Type B pancreatic cell (in vitro differentiated cells): ENCODE measurements at places on chromosomes 7 and 10.

- no peaks in the 10 kb centered on the region for H3K27me3 ChIP-seq
- DNase-seq = no peak
- peak overlapping the region; percentile 85 for H3K27ac ChIP-seq
- H3K4me1 ChIP-seq = peaks cover 34% of the 10 kb centered on the region
These were observed 1.4 kb upstream of the SVIL start for GRCh38 chr10:29636178-29636577.

GRCh38 chr10:106714734-106715555 is 449.6 kb downstream of the SORCS1 start:
- H3K4me1 ChIP-seq = peaks cover 4% of the 10 kb centered on the region
- H3K27ac ChIP-seq = no peak overlapping the region
- H3K27me3 ChIP-seq = peaks cover 10% of the 10 kb centered on the region
- H3K36me3 ChIP-seq = no peaks in the 10 kb centered on the region

- no peak overlapping the region for H3K27ac ChIP-seq
- DNase-seq = no peak
- H3K4me1 ChIP-seq = peaks cover 16% of the 10 kb centered on the region
- no peaks in the 10 kb centered on the region for H3K36me3 ChIP-seq
- H3K27me3 ChIP-seq = no peaks in the 10 kb centered on the region
These were observed 13.3 kb upstream of the ARHGAP21 start for GRCh38 chr10:24737001-24737400.

DNA sequence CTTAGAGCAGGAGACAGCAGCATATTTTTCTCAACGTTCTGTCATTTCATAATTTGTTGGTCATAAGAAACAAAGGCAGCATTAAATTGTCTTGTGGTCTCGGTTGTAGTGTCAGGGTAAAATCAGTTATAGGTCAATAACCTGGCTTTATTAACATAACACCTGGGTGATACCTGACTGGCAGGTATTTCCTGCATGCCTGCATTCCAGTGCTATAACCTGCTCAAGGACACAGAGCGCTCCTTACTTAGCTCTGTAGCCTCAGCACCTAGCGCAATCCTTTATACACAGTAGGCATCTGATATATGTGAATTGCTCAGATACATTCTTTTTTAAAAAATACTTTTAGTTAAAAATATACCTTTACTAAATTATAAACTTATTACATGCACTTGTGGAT is 38.9 kb upstream of the PRKG1 start:
- no peaks in the 10 kb centered on the region for H3K36me3 ChIP-seq
- no peak for DNase-seq
- H3K4me3 ChIP-seq = no peak overlapping the region
- no peak overlapping the region for H3K27ac ChIP-seq

- no peak overlapping the region for H3K27ac ChIP-seq
- H3K27me3 ChIP-seq = no peaks in the 10 kb centered on the region
- peaks cover 13% of the 10 kb centered on the region for H3K4me1 ChIP-seq
- no peak for DNase-seq
- H3K4me3 ChIP-seq = no peak overlapping the region
These were observed 175.3 kb upstream of the BET1 start for GRCh38 chr7:94179466-94179865.

GRCh38 chr10:84293574-84294016 is 34.8 kb upstream of the CCSER2 start:
- H3K4me1 ChIP-seq = no peaks in the 10 kb centered on the region
- no peak for DNase-seq
- H3K4me3 ChIP-seq = no peak overlapping the region

DNA sequence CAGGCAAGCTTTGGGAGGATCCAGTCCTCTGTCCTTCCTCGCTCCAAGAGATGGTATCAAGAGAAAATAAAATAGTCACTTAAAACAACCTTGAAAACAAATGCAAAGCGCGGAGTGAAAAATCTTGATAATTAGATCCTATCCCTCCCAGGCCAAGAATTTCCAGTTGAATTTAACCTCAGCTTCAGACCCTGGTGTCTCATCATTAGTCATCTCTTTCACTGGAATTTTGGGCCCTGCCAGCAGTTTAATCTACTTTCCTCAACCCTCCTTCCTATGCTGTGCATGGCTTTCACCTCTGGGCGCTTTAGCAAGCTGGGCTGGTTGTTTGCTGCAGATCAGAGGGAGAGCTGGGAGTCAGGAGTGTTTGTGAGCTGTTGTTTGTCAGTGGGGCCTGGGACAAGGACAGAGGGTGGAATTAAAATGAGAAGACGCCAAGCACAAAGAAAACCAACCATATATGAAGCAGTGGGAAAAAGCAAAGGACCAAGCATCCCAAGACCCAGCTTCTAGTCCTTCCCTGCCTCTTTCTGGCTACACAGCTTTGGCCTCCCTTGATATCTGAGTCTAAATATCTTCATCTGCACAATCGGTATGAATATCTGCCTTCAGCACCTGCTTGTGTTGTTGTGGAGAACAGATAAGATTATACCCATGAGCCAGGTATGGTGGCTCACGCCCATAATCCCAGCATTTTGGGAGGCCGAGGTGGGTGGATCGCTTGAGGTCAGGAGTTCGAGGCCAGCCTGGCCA is 13.5 kb downstream of the MYOF start:
- no peak overlapping the region for H3K4me3 ChIP-seq
- DNase-seq = no peak
- peak overlapping the region; percentile 84 for H3K27ac ChIP-seq
- no peaks in the 10 kb centered on the region for H3K27me3 ChIP-seq
- H3K36me3 ChIP-seq = peaks cover 5% of the 10 kb centered on the region
- H3K4me1 ChIP-seq = peaks cover 29% of the 10 kb centered on the region

GRCh38 chr7:157274991-157275427 is 61.8 kb upstream of the DNAJB6 start:
- no peak overlapping the region for H3K27ac ChIP-seq
- no peak overlapping the region for H3K4me3 ChIP-seq
- H3K4me1 ChIP-seq = peaks cover 16% of the 10 kb centered on the region
- H3K36me3 ChIP-seq = peaks cover 5% of the 10 kb centered on the region
- no peaks in the 10 kb centered on the region for H3K27me3 ChIP-seq

GRCh38 chr10:69278446-69278963 is at the start of gene HK1:
Gene HK1, plus strand, starts transcription at chr10:69278496.
- no peak within 1 kb of the TSS for H3K4me3 ChIP-seq
- H3K27ac ChIP-seq = peak within 1 kb of the TSS; percentile 12
- no peak for DNase-seq
- H3K4me1 ChIP-seq = peaks cover 9% of the 10 kb centered on the region
- H3K27me3 ChIP-seq = peaks cover 6% of the 10 kb centered on the region

DNA sequence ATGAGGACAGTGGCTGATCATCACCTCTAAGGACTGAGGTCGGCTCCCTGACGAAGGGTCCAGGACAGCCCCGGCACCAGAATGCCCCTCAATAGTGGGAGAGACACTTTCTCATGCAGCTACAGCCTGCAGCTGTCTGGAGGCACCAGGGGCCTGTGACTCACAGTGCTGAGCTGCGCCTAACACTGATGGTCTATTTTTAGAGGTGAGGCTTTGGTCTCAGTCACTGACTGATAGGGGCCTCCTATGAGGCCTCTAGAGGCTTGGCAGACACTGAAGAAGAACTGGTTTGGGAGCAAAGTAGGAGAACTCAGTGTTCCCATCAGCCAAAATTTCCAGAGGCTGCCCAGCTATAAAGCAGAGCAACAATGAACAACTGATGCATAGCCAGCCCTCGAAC is 130.1 kb downstream of the COBL start:
- no peak overlapping the region for H3K27ac ChIP-seq
- H3K4me1 ChIP-seq = peaks cover under 1% of the 10 kb centered on the region
- no peaks in the 10 kb centered on the region for H3K36me3 ChIP-seq
- H3K27me3 ChIP-seq = no peaks in the 10 kb centered on the region
- DNase-seq = no peak

- peaks cover 17% of the 10 kb centered on the region for H3K4me1 ChIP-seq
- no peaks in the 10 kb centered on the region for H3K27me3 ChIP-seq
- peak overlapping the region; percentile 94 for H3K27ac ChIP-seq
- DNase-seq = no peak
- H3K4me3 ChIP-seq = peak overlapping the region; percentile 74
- H3K36me3 ChIP-seq = no peaks in the 10 kb centered on the region
These were observed 134.3 kb upstream of the TNRC18 start for GRCh38 chr7:5557920-5558401.

DNA sequence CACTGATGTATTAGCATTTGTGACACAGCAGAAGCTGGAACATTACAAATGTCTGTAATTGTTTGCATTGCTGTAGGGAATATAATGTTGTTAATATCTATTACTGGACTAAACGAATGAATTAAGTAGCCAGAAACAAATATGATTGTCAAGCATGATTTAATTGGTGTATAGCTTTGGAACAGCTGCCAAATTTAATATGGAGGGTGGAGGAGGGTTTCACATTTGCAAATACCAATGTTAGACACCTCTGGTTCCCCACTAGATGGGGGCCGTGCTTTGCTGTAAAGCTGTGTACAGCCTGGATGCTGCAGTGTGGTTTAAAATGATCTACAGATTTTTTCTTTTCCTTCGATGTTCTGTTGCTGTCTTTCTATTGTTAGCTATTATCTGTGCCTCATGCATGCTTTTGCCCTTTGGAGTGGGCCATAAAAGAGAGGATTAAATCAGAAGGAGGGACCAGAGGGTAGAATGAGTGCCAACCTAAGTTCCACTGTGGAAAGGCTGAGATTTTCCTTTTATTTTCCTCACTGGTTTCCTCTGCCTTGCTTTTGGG is 23.1 kb downstream of the DNAJB9 start:
- no peaks in the 10 kb centered on the region for H3K27me3 ChIP-seq
- no peak for DNase-seq
- peaks cover 4% of the 10 kb centered on the region for H3K4me1 ChIP-seq
- H3K4me3 ChIP-seq = no peak overlapping the region
- no peaks in the 10 kb centered on the region for H3K36me3 ChIP-seq

- H3K27me3 ChIP-seq = peaks cover 15% of the 10 kb centered on the region
- no peak overlapping the region for H3K27ac ChIP-seq
- H3K4me1 ChIP-seq = peaks cover 9% of the 10 kb centered on the region
- DNase-seq = peak; percentile 66
- H3K36me3 ChIP-seq = no peaks in the 10 kb centered on the region
These were observed 125.2 kb upstream of the RET start for GRCh38 chr10:42951486-42952251.

DNA sequence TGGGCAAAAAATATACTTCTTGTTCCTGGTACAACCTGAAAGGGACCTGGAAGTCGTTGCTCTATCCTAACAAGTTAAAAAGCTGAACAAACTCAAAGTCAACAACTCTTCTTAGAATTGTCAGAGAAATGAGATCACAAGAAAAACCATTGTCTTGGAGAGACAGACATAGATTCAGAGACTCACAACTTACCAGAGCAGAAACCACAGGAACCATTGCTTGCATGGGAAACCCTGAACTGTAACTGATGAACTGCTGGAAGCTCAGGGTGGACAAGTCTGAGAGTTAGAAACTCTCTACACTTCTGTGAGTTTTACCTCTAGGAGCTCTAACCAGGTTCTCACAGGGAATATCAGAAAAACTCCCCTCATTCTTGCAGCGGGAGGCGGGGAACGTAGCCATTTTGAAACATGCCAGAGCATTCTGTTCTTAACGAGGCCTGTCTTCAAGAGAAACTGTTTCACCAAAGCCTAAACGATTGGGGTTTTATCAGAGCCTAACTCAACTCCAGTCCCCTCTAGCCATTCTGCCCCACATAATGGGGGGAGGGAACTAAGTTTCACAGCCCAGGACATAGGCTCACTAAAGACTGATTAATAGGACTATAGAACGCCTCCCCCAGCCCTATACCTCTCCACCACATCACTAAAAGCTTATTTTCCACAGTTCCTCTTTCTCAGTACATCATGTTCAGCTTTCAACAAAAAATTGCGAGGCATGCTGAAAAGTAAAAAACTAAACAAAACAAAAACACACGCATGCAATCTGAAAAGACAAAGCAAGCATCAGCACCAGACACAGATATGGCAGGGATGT is 12.0 kb upstream of the GSDME start:
- no peak overlapping the region for H3K4me3 ChIP-seq
- DNase-seq = no peak
- no peaks in the 10 kb centered on the region for H3K27me3 ChIP-seq
- H3K36me3 ChIP-seq = no peaks in the 10 kb centered on the region

- H3K4me3 ChIP-seq = no peak overlapping the region
- no peaks in the 10 kb centered on the region for H3K36me3 ChIP-seq
- DNase-seq = no peak
- no peak overlapping the region for H3K27ac ChIP-seq
- H3K4me1 ChIP-seq = peaks cover 54% of the 10 kb centered on the region
These were observed 80.7 kb downstream of the FZD1 start for GRCh38 chr7:91344911-91345310.

GRCh38 chr7:50730446-50731400 is 52.0 kb downstream of the GRB10 start:
- H3K27me3 ChIP-seq = no peaks in the 10 kb centered on the region
- H3K4me1 ChIP-seq = no peaks in the 10 kb centered on the region
- peaks cover 4% of the 10 kb centered on the region for H3K36me3 ChIP-seq
- no peak overlapping the region for H3K27ac ChIP-seq
- no peak overlapping the region for H3K4me3 ChIP-seq
- no peak for DNase-seq

DNA sequence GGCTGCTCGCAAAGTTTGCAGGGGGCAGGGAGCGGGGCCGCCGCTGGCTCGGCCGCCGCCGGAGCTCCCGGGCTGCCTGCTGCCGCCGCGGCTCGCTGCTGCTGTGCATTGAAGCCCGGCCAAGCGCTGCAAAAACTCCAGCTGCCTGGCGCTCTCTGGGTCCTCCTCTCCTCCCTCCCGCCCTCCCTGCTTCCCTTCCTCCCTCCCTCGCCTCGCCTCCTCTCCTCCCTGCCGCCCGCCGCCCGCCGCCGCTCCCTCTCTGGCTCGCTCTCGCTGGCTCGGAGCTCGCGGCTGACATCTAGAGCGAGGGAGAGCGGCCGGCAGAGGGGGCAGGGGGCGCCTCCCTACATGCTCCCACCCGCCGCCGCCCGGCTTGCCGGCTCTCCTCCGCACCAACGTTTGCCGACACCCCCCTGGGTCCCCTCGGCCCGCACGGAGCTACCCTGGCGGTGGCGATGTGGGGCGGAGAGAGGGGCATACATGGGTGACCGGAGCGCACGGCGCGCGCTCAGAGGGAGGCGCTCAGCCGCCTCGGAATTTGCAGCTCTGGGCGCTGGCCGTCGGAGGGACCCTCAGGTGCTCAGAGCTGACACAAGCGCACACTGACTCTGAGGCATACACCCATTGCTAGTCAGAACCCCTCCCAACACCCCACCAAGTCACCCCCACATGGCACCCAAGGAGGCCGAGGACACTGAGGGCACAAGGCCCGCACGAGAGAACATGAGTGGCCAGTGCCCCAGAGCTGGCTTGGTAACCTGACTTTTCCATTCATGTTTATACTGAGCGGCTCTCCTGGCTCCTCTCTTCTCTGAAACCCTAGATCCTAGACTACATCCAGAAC is 1.2 kb upstream of the PLXNA4 start:
- no peak overlapping the region for H3K27ac ChIP-seq
- no peaks in the 10 kb centered on the region for H3K36me3 ChIP-seq
- peak; percentile 80 for DNase-seq
- peaks cover 72% of the 10 kb centered on the region for H3K27me3 ChIP-seq
- H3K4me3 ChIP-seq = peak overlapping the region; percentile 79

- no peak for DNase-seq
- H3K4me3 ChIP-seq = no peak overlapping the region
- H3K27ac ChIP-seq = no peak overlapping the region
- H3K36me3 ChIP-seq = no peaks in the 10 kb centered on the region
- H3K27me3 ChIP-seq = peaks cover 34% of the 10 kb centered on the region
- H3K4me1 ChIP-seq = peaks cover 23% of the 10 kb centered on the region
These were observed 8.8 kb downstream of the AFAP1L2 start for GRCh38 chr10:114395366-114396022.
